T-helper 17 cell (primary cell): ENCODE measurements at places on chromosomes 7 and 10.

- no peaks in the 10 kb centered on the region for H3K36me3 ChIP-seq
- H3K4me3 ChIP-seq: no peak overlapping the region
These were observed 41.8 kb downstream of the JCAD start for GRCh38 chr10:30017556-30017955.

- peaks cover 2% of the 10 kb centered on the region for H3K4me1 ChIP-seq
- peaks cover 46% of the 10 kb centered on the region for H3K27me3 ChIP-seq
- H3K4me3 ChIP-seq: no peak overlapping the region
- H3K27ac ChIP-seq: no peak overlapping the region
- H3K36me3 ChIP-seq: no peaks in the 10 kb centered on the region
These were observed 538.5 kb upstream of the FOXK1 start for GRCh38 chr7:4143511-4144171.

- H3K4me1 ChIP-seq: peaks cover 6% of the 10 kb centered on the region
- peaks cover 26% of the 10 kb centered on the region for H3K27me3 ChIP-seq
- no peak overlapping the region for H3K27ac ChIP-seq
- no peak overlapping the region for H3K4me3 ChIP-seq
- DNase-seq: no peak
- H3K36me3 ChIP-seq: peaks cover 2% of the 10 kb centered on the region
These were observed 89.3 kb upstream of the RET start for GRCh38 chr10:42987575-42987974.

DNA sequence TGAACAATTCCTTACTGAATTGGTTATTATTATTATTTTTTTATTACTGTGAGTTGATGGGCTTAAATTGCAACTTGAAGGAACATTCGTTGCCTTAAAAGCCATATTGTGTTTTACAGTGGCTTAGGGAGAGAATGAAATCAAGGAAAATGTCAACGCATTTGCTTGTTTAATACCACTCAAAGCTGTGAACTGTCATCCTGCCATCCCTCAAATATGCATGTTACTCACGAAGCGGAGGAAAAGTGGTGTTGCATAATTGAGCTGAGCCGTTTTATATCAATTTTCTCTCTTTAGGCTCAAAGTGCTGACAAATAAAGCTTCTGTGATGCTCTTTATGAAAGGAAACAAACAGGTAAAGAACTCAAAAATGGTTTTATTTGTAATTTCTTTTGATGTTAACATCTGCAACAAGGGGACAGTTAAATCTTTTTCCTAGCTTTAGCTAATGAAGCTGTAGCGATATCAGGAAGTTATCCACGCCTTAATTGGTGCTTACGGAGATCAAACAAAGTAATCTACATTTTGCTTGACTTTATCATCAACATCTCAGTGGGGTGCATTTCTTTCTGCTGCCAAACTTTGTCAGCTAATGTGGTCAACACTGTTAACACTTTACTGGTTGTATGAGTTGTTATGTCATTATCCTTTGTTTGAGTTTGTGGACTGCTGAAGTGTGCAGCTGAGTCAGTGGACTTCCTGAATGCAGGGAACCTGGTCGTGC, 33.1 kb downstream of the GLRX3 start:
- no peak for DNase-seq
- no peaks in the 10 kb centered on the region for H3K27me3 ChIP-seq
- peaks cover 30% of the 10 kb centered on the region for H3K4me1 ChIP-seq
- peak overlapping the region; percentile 43 for H3K27ac ChIP-seq

- no peaks in the 10 kb centered on the region for H3K36me3 ChIP-seq
- no peak overlapping the region for H3K27ac ChIP-seq
- peak overlapping the region; percentile 61 for H3K4me3 ChIP-seq
- no peak for DNase-seq
- H3K4me1 ChIP-seq: peaks cover 47% of the 10 kb centered on the region
These were observed 226.0 kb downstream of the CELF2 start for GRCh38 chr10:11243425-11244222.

DNA sequence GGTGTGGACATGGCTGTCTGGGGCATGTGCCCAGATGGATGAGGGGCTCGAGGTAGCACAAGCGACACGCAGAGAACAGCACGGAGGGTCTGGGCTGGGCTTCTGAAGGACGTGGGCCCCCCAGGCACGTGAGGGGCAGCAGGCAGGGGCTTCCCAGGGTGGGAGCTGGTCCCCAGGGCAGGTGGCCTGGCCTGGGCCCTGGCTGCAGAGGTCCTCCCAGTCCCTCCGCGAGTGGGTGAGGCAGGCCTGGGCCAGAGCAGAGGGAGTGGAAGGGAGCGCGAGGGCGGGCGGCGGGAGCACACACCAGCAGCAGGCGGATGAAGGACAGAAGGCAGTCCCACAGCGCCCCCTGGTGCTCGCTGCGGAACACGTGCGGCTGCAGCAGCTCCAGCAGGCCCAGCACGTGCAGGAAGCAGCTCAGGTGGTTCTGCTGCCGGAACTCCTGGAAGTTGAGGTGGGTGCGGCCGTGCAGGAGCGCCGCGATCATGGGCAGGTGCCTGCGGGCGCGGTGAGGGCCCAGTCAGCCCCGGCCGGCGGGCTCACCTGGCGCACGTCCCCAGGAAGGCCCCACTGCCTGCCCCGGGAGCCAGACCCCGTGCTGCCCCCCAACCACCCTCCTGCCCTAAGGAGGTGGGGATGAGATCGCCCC, 14.7 kb upstream of the MICALL2 start:
- H3K27ac ChIP-seq: no peak overlapping the region
- no peaks in the 10 kb centered on the region for H3K36me3 ChIP-seq
- DNase-seq: peak; percentile 84
- H3K4me1 ChIP-seq: peaks cover 7% of the 10 kb centered on the region
- H3K4me3 ChIP-seq: no peak overlapping the region

GRCh38 chr10:130038611-130039109, 72.0 kb downstream of the C10orf143 start:
- no peak overlapping the region for H3K4me3 ChIP-seq
- H3K36me3 ChIP-seq: peaks cover under 1% of the 10 kb centered on the region
- peaks cover 48% of the 10 kb centered on the region for H3K27me3 ChIP-seq
- H3K27ac ChIP-seq: no peak overlapping the region

DNA sequence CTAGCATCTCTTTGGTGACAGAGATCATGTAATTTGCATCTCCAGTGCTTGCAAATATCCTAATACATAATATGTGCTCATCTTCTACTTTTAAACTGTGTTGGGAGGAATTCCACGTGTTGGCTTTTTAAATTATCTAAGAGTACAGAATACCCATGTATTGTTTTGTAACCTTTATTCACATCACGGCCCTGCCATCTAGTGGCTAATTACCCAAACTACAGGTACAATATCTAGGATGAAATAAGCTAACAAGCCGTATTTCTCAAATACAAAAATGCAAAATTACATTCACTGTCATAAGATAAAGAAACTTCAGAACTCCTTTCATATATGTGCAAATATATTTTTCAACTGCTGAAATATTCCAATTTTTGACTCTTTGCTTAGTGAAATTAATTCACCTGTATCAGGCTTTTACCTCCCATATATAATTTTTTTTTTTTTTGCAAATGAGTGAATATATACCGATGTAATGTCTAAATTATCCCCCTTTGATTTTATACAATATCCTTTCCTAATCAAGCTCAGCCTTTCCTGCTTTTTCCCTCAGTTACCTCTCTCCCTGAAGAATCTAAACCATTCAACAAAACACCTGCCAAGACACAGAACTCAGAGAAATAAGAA, 30.3 kb upstream of the LSM8 start:
- H3K4me1 ChIP-seq: peaks cover 10% of the 10 kb centered on the region
- no peak overlapping the region for H3K4me3 ChIP-seq
- H3K27ac ChIP-seq: no peak overlapping the region
- DNase-seq: no peak

DNA sequence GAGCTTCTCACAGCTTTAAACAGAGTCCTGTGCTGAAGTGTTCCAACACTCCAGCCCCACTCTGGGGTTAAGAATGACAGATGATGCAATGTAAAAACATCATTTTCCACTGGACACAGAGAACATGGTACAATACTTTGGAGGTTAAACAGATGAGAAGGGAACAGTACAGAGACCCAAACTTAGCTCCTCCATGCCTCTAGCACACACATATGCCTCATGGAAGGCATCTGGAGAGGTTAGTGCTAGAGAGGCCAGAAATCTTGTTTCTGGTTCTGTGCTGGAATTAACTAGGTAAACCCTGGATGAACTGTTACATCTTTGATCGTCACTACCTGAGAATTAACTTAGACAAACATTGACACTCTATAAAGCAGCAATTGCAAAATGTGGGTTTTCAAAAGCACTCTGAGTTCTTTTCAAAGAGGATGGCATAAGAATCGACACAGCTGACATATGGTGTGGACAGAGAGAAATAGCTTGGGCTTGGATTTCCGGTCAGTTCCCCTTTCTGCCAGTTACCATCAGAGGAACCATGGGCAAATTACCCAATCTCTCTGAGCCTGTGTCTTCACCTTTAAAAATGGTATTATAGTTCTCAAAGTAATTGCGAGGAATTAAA, 81.9 kb downstream of the KCNMA1 start:
- no peak overlapping the region for H3K27ac ChIP-seq
- no peaks in the 10 kb centered on the region for H3K4me1 ChIP-seq
- DNase-seq: no peak
- H3K27me3 ChIP-seq: peaks cover 22% of the 10 kb centered on the region
- no peak overlapping the region for H3K4me3 ChIP-seq

DNA sequence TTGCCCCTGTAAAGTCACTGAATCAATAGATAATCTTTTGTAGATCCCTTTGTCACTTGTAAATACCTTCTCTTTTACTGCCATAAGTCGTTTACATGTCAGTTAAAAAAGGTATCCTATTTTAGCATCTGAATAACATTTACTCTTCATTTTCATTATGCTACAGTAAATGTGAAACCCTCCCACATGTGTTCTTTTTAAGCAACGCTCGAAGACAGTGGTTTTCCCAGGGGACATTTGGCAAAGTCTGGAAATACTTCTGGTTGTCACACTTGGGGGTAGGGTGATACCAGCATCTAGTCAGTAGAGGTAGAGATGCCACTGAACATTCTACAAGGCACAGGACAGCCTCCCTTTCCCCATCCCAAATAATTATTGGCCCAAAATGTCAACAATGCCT, 23.7 kb downstream of the ATAD1 start:
- no peak for DNase-seq
- no peaks in the 10 kb centered on the region for H3K36me3 ChIP-seq
- no peaks in the 10 kb centered on the region for H3K27me3 ChIP-seq
- no peak overlapping the region for H3K4me3 ChIP-seq
